KBM-7 (cell line): ENCODE measurements at places on chromosomes 3 and 15.
A peak's percentile ranks its signal among the peaks of the same experiment; 100 is the strongest.

- no peak for DNase-seq
Observed at GRCh38 chr3:42805141-42805821, 991 bp upstream of the HIGD1A start.

- no peak for DNase-seq
Observed at GRCh38 chr3:33060609-33061337, 36.2 kb downstream of the GLB1 start.

- DNase-seq: peak; percentile 86
Observed at GRCh38 chr3:58349792-58350626, 17.3 kb downstream of the PXK start.

- DNase-seq: no peak
Observed at GRCh38 chr3:38047896-38048295, 8.9 kb downstream of the DLEC1 start.

- no peak for DNase-seq
Observed at GRCh38 chr3:33093847-33094246, 3.1 kb downstream of the GLB1 start.

- DNase-seq: no peak
Observed at GRCh38 chr3:36678216-36679013, 85.9 kb downstream of the DCLK3 start.

DNA sequence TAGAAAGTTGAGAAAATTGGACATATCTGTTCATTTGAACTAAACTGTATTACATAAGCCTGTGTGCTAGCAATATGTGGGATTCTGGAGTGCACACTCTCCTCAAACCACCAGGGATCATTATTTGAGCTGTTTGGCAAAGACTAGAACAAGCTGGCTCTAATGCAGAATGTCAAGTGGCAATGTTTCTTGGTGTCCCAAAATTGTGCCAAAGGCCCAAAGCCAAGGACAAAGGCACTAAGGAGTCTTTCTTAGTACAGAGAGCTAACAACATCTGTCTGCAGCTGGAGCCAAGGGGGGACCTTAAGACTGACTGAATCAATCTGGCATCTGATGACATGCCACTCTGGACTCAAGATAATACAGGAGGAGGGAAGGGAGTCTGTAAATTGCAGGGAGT lies 76.7 kb upstream of the STRIT1 start:
- no peak for DNase-seq
